ENCODE measurements at places on chromosomes 1 and 21.

DNA sequence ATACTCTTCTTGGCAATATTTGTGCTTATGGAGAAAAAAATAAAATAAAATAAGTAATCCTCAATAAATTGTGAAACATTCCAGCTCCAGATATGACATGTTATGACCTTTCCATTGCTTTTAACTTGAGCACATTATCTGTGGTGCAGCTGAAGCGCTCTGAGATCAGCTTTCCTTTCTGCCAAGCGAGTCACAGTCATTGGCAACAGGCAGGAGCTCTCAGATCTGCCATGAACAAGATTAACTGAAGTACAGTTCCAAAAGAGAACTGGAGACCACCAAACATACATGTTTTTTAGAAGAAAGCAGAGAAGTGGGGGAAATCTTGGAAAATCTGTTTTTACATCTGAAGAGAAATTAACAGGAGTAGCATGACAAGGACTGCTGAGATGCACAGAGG lies 89.2 kb upstream of the DSCAM start:
- DNase-seq, result no peak

GRCh38 chr1:32754317-32755097 lies 51.9 kb upstream of the SYNC start:
- peak; percentile 23 for DNase-seq

GRCh38 chr1:21662426-21663247 lies 6.5 kb downstream of the RAP1GAP start:
- DNase-seq, result no peak

DNA sequence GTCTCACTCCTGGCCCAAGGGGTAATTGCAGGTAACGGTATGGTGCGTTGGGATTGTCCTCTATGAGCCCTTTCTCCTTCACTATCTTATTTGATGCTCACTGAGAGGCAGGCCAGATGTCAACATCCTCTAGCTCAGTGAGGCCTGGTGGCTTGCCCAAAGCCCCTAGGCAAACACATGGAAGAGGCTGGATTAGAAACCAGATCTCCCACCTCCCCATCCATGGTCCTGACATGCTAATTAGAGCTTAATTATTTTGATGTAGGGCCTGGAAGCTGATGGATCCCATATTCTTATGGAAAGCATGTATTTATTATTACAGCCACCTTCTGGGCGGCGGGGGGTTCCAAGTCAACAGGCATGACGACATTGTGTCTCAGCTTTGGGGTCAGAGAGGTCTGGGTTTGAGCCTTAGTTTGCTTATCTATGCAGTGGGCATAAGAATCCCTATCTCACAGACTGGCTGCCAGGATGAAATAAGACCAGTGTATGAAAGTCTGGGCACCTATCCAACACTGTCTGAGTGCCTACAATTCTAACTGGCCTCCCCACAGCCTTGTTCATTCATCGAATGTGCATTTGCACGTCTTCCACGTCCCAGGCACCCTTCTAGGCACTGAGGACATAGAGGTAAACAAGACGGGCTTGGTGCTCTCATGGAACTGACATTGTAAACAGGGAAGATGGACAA lies 6.2 kb downstream of the SMPDL3B start:
- DNase-seq, result no peak

DNA sequence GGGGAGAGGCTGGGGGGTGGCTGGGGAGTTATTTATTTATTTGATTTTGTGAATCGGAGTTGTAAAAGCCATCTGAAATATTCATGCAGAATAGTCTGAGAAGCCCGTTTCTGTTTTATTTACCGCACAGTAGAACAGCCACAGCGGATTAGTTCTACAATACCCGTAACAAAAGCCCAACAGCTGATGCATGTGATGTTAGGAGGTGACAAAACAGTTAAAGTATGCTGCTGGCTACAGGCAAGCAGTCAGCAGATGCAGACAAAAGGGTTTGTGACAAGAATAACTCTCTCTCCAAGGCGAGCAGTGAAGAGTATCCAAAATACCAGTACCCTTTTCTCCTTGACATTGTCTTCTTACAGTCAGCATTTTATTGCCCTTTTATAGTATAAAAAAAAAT lies 42.0 kb downstream of the PROX1 start:
- DNase-seq, result no peak

- no peak for DNase-seq
Measured at GRCh38 chr1:186014370-186015037, 280.3 kb downstream of the HMCN1 start.

Data from NCI-H1105 (cell line).